Naive thymus-derived CD8-positive, alpha-beta T cell (primary cell): ENCODE measurements at places on chromosomes 11 and 22. TPM values are rescaled to one million over a fixed set of nuclear protein-coding genes. Genes with fewer than 3 reads are reported as not detected.

The OR4A16 gene
- total RNA-seq, result not detected

The CCDC81 gene
- total RNA-seq, result 0.47 TPM

GRCh38 chr11:76823481-76824028 is 37.2 kb upstream of the ACER3 start:
- no peak for DNase-seq

DNA sequence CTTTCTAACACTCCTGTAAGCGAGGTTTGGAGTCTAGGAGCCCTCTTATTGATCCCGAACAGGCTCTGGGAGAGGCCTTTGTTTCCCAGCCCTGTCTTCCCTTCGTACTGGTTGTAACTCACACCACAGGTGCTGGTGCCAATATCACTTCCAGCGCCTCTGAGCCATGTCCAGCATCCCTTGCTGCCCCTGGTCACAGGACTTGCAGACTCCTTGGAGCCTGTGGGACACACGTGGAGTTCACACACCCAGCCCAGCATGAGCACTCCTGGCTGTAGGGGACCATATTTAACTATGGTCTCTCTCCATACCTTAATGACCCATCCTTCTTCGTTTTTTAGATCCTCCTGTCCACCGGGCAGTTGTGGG is 2.2 kb downstream of the ZBTB16 start:
- no peak for DNase-seq

DNA sequence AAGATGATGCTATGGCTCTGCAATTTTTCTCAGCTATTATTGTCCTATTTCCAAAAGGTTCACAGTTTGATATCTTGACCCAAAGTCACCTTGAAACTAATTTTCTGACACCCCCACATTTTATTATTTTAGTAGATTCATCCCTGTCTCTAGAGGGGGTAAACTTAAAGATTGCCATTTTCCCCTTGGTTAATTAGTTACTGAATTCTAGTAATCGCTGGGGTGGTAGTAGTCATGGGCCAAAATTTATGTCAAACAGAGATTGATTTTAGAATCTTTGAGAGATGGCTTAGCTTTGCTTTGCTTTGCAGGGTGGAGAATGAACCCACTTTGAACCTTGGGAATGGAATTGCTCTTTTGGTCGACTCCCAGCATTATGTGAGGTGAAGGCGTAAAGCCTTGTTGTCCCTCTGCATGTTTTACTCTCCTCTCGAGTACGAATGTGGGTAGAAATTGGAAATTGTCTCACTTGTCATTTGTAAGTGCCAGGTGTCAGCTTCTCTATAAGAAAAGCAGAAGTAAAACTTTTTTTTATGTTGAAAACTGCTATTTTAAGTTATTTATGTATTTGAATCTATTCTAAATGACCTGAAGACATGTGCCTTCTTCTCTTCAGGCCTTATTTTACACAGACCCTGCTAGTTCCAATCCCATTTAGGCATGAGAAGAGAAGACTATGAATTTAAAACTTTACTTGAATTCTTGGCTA is 42.4 kb upstream of the RCE1 start:
- DNase-seq, result no peak

- no peak for DNase-seq
Measured at GRCh38 chr11:8035200-8035855, 45.7 kb upstream of the TUB start.

DNA sequence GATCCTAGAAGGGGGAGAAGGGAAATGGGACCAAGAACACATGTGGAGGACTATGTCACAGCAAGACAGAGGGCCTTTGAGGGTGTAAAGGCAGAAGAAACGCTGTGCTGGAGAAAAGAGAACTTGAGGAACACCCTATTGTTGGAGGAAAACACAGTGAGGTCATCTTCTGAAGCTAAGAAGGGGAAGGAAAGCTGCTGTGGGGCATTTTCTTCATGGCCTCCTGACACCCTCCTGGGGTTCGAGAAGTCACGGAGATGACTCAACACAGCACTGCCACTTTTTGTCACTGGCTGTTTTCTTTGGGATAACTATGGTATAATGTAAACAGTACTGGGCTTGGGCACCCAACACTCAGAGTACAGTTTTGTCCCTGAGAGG is 492.6 kb upstream of the CADM1 start:
- DNase-seq, result no peak

The LRRC55 gene
- not detected for total RNA-seq

- no peak for DNase-seq
Measured at GRCh38 chr11:17645190-17645970, 74.0 kb upstream of the MYOD1 start.

The GSTT2B gene
- total RNA-seq, result not detected
